ENCODE measurements at places on chromosomes 2 and 18.

- no peak for DNase-seq
Observed at GRCh38 chr2:100902817-100903405, 83.0 kb downstream of the NPAS2 start.

DNA sequence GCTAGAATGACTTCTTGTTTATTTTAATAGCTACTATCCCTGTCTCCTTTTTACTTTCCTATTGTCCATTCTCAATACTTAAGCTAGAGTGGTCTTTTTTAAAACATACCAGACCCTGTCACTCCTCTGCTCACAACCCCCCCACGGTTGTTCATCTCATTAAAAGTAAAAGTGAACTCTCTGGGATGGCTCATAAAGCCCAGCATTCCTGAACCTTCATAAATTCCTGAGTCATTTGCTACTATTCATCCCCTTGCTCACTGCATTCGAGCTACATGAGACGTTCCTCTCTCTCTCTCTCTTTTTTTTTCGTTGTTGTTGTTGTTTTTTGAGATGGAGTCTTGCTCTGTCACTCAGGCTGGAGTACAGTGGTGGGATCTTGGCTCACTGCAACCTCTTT lies 148.7 kb upstream of the DSEL start:
- no peak for DNase-seq

DNA sequence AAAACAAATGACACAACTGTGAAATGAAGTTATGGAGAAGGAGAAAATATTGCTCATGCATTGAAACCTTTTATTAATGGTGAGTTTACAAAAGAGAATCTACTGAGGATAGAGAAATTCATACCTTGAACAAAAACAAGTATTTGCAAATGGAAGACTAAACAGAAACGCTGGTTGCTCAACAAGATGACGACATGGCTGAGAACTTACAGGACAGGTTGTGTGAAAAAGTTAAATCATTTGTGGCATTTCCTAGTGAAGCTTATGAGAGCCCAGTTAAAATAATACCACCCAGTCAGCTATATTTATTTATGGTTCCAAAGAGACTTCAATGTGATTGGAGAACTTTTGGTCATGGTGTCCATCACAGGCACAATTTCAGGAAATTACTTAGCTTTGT lies 148.6 kb upstream of the PKDCC start:
- DNase-seq = no peak

- DNase-seq = no peak
Observed at GRCh38 chr18:3791238-3791637, 341.3 kb downstream of the TGIF1 start.

DNA sequence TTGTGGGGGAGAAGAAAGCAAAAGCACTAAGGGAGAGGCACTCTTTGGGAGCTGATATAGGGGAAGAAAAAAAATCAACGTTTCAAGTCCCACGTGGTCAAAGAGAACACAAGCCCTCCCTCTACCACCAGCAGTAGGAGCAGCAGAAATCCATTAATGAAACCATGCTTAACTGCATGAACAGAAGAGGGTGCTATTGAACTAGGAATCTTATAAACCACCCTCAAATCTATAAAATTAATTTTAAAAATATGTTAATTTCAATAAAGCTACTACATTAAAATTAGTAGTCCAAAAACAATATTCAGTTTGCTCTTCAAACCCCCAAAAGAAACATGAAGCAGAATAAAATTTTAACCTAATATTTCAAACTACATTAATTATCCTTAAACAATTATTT lies 147.8 kb downstream of the TMEM18 start:
- peak; percentile 10 for DNase-seq

DNA sequence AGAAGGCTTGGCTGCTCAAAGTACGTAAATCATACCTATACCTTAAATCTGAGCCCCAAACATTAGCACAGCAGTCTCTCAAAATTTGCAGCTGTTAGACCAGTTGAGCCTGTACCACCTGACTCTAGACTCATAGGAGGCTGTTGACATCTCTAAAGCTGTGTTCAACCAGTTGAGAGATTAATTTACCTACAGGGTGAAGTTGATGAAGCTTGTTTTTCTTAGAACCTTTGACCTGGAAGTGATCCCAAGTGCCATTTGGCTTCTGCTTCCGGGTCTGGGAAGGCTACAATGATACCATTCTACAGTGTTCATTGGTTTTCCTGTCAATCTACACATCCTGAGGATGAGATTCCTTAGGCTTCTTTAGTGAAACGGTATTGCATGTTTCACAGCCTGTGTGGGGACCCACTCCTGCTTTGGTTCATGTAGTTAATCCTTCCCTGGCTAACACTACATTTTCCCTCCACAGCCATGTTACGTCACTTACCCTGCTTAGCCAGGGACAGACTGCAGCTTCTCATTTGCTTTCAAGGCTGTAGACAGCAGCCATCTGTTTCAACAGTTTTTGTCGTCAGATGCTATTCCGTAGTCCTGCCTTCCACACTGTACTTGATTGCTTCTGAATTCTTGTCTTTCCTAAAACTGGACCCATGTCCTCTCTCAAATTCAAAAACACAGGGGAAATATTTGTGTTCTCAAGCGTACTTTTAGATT lies 4.7 kb upstream of the IL1RL2 start:
- DNase-seq = no peak

GRCh38 chr2:205685314-205686055 lies 3.2 kb downstream of the NRP2 start:
- DNase-seq = no peak

GRCh38 chr2:134359367-134360081 lies 105.7 kb downstream of the MGAT5 start:
- DNase-seq = peak; percentile 25

- no peak for DNase-seq
Observed at GRCh38 chr2:204127238-204127637, 190.7 kb downstream of the ICOS start.

- peak; percentile 17 for DNase-seq
Observed at GRCh38 chr2:109322111-109322510, 193.1 kb downstream of the SH3RF3 start.

DNA sequence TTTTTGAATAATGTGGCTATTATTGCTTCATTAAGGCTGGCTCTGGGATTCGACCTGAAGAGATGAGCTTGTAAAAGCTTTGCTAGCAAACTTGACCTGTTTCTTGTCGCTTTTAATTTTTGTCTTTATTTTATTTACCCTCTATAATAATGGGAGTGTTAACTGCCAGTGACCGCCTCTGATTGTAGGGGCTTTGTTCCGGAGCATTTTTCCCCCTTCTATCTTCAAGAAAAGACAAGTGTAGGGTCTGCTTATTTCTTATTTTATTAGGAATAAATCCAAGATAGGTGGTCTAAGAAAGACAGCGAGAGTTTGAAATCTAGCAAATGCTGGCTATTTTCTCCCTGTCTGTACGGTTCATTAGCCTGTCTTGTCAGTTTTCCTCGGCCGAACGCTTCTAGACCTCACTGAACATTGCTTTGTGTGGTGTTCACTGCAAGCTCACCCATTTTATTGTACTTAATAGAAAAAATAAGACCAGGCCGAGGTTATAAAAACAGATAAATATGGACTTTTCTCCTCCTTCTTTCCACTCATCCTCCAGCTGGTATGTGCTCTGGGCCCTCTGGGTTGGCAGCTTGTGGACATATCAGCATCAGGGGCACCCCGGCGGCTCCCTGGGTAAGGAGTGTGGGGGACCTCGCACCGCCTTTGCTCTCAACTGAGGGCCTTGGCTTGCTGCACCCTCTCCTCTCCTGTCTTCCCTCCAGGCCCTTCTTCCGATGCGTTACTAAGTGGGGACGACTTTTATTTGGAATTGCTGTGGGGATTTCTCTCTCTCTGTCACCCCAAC lies 8.5 kb downstream of the MEIS1 start:
- peak; percentile 58 for DNase-seq

GRCh38 chr2:119691651-119692245 lies 12.7 kb downstream of the TMEM177 start:
- no peak for DNase-seq

DNA sequence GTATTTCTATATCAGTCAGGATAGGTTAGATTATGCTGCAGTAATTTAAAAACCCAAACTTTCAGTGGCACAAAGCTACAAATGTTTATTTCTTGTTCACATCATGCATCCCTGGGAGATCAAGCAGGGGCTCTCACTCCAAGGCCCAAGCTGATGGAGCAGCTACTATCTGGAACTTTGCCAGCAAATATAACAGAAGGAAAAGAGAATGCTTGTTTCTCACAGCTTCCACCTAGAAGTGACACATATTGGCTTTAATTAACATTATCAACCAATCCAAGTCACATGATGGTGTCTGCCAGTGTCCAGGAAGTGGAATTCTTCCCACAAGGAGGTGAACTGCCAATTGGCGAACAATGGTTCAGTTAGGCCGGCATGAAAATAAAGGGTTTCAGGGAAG lies 306.9 kb downstream of the BCL11A start:
- DNase-seq = no peak

DNA sequence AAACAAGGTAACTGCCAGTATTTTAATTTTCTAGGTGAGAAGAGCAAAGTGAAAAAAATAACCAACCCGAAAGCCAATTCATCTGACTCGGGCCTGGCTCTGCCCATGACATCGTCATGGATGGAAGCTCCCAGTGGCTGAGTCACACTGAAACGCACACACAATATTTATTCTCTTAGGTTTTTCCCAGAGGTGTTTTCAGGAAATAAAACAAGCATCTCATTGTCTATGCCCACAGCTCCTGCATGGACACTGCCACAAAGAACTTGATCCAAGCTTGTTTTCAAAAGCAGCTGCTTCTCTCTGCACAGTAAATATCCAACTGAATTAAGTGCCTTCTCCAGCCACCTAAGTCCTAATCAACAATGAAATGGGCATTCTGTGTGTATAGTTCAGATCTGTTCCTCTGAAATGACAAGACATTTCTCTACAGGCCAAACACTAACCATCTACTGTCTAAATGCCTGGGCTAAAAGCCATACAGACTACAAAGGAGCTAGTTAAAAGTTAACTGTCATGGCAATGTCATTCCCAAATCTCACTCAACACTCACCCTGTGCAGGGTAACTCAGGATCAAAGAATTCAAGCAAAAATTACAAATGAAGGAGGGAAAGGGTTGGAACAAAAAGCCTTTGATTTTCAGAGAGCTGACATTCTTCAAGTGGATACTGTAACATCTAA lies 62.9 kb downstream of the RPL31 start:
- no peak for DNase-seq

- peak; percentile 23 for DNase-seq
Observed at GRCh38 chr18:24052053-24052452, 37.5 kb downstream of the TTC39C start.

GRCh38 chr2:148538375-148538774 lies 106.2 kb upstream of the EPC2 start:
- no peak for DNase-seq

DNA sequence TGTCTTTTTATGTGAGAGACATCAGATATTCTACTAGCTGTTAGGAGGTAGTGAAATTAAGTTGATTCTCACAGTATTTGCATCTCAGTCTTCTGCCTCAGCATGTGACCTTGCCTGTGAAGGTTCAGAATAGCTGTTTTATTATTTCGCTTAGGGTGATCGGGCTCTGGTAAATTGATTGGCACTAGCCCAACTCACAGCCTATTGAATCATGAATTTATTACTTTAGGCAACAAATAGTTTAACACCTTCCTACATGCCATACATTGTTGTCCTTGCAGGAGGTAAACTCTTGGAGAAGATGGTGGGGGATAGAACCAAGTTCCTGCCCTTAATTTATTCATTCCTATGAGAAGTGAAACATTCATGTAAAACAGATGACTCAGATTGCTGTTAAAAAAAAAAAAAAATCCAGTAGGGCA lies 101.9 kb downstream of the GPD2 start:
- DNase-seq = no peak

DNA sequence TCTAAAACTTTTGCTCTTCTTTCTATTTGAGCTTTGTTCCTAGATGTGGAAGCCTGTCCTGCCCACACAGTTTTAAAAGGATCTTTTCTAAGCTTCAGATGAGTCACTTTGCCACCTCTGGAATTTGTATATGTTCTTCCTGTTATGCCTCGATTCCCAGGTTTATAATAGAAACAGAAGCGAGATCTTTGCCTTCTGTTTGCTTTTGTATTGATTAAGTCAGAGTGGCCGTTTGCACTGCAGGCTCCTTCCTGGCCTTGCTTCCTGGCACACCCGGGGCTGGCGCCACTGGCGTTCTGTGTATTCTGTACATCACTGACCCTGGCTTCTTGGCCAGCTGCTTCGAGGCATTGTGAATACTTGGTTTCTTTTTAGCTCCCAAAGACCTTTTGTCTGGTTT lies 91.8 kb downstream of the MTCL1 start:
- DNase-seq = peak; percentile 27

- no peak for DNase-seq
Observed at GRCh38 chr18:73895701-73896100, 251.9 kb downstream of the FBXO15 start.

All from G401 (cell line).